Esophagus squamous epithelium (tissue), 5 donors: ENCODE measurements at places on chromosomes 7 and 10.

DNA sequence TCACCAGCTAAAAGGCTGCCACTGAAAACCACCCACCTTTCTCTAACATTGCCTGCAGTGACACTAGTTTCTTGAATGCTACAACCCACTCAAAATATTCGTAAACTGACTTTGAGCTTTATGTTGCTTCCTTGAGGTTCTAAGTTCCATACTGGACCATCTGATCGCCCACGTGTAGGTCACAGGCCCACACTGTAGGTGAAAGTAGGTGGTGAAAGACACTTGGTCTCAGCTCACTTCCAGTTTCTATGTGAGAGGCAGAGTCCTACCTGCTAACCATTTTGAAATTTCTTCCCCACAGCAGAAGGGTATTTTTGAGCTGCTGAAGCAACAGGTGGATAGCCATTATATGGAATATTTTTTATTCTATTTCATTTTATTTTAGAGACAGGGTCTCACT, 97.3 kb downstream of the MYO3A start:
- DNase-seq: no peak

DNA sequence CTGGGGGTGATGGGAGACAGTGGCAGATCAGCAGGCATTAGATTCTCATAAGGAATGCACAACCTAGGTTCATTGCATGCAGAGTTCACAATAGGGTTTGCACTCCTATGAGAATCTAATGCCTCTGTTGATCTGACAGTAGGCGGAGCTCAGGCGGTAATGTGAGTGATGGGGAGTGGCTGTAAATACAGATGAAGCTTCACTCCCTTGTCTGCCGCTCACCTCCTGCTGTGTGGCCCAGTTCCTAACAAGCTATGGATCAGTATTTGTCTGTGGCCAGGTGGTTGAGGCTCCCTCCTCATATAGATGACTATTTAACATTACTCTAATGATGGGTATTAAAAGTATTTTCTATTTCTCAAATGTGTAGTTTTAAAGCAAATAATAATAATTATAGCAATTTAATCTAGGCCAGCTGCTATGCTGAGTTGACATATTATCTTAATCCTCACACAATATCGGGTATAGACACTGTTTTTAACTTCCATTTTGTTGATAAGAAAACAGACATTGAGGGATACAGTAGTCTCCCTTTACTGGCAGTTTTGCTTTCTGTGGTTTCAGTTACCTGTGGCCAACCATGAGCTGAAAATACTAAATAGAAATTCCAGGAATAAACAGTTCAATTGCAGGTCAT, 39.9 kb downstream of the KIF20B start:
- DNase-seq: no peak

DNA sequence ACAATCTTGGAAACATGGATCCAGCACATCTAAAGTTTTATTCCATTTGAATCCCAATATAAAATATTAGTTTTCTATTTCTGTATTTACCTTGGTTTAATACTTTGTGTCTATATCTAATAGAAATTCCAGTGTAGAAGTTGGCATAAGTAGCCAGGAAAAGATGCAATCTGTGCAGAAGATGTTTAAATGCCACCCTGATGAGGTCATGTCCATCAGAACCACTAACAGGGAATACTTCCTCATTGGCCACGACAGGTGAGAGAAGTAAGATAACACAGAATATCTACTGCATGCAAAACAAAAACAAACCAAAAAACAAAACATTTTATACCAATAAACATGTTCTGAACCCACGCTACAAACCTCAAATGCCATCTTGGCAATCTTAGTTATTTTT, 15.7 kb downstream of the PLEKHS1 start:
- DNase-seq: no peak

DNA sequence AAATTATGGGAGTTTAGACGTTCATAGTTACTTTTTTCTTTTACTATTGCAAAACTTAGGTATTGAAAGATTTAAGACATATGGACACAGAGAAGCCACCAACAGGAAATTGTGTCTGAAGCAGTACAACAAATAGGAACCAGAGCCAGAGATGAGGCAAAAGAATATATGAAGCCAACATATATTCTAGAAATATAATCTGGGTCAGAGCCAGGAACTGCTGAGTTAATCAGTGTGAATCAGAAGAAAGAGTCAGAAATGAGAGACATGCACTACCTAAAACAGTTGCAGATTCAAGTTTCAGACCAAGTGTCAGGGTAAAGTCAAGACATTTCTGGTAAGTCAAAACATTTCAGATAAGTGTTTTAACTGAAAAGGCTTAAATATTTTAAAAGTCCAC, 67.7 kb downstream of the DGKB start:
- DNase-seq: no peak

GRCh38 chr7:31186202-31186601, 134.1 kb downstream of the ADCYAP1R1 start:
- no peak for DNase-seq

DNA sequence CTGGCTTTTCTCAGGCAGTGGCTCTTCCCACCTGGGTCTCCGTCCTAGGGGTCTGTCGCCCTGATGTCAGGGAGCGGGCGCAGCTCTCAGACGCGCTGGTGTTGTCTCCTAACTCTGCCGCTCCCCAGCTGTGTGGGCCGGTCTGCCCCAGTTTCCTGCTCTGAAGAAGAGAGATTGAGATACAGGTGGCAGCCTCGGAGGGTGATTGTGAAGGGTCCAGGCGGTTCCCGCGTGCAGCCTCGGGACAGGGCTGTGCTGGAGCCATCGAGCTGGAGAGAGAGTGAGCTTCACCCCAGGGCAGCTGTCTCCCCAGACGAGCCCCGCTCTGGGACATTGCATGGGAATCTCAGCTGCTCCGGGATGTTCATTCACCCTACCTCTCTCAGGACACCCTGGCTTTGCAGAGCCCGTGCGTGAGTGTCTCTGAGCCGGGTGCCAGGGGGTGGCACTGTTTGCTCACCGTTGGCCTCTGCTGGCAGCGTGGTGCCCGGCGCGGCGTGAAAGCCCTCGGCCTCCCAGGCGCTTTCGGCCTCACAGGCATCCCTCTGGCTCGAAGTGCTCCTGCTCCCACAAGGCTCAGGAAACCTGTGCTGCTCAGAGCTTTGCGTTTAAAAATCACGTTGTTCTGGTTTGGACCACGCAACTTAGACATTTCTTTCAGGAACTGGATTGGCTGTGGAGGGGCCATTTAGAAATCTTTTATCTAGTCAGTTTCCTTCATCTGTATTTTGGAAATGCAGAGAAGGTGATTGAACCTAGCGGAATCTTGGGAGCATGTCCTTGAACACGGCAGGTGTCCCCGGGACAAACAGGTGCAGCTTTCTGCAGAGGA, 33.8 kb upstream of the ZFAND2A start:
- no peak for DNase-seq

DNA sequence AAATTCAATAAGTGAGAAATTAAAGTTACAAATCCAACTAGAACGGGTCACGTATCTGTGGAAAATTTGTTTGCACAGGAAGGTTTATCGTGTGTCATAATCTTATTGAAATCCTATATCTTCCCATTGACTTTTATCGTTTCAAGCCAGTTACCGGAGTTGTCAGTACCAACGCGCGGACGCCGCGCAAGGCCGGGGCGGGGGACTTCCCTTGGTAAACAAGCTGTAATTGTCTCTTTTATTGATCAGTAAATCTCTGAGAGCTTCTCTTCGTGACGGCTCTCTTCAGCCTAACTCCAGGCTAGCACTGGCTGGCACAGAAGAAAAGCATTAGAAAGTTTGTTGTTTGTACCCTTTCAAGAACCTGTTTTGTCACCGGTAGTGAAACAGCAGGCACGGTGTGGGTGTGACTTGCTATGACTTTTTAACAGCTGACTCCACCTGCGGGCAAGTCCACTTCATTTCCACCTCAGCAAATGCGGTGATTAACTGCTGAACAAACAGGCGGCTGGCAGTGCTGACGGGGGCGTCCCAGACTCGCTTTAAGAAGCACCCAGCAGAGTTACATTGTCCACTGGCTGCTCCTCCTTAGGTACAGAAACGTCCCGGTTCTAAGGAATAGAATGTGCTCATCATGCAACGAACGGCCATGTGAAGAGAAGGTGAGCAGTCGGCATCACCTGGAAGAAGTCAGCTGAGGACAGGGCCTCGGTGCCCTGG, 215.8 kb downstream of the MAD1L1 start:
- no peak for DNase-seq

DNA sequence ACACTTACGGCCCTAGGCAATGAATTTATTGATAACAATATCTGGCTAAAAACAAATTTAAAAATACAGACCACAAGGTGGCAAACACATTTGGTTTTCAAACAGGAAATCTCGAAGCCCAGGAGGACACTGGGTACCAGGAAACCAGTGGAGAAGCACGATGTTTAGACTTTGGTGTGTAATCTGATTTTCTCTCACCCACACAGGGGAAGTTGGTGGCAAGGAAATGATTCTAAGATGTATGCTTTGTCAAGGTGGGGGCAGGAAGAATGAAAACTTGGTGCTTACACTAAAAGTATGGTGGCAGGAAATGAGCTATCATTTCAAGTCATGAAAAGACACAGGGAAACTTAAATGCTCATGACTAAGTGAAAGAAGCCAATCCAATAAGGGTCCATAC, 113.2 kb upstream of the ANKRD1 start:
- no peak for DNase-seq

GRCh38 chr7:134438946-134439345, 20.0 kb downstream of the AKR1B1 start:
- DNase-seq: no peak

DNA sequence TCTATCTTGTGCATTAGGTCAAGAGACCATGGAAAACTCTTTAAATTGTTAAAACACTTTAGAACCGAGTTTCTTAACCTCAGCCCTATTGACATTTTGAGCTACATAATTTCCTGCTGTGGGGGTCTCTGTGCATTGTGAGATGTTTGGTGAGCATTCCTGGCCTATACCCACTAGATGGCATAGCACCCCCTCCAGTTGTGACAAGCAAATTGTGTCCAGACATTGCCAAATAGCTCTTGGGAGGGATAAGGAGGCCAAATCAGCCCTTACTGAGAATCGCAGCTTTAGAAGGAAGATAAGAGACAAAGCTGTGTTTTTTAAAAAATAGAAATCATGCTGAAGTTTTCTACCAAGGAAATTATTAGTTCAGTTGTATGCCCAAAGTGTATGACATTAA, 1158.5 kb upstream of the C7orf33 start:
- no peak for DNase-seq

GRCh38 chr10:79248341-79249185, 98.7 kb upstream of the PPIF start:
- DNase-seq: no peak

- no peak for DNase-seq
These were observed 507.2 kb downstream of the TNS3 start for GRCh38 chr7:47074702-47075153.
